ENCODE measurements at places on chromosomes 4 and X.

DNA sequence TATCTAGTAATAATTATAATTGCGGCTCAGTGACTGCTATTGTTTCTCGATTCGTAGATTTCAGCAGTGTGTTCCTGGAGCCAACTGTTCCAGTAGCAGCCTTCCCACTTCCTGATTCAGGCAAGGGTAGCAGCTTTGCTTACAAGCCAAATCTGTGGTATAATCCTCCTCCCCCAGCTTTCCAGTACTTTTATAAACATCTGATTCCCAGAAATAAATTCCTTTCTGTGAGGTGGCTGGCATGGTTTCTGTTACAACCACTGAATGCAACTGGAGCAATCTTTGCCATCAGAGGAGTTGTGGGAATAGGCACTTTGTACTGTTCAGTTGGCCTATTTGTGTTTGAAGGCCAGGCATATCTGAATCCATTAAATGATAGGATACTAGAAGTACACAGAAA is 80.0 kb downstream of the GLRA3 start:
- no peak for DNase-seq

- no peak for DNase-seq
Measured at GRCh38 chr4:106746451-106746850, 289.7 kb downstream of the DKK2 start.

DNA sequence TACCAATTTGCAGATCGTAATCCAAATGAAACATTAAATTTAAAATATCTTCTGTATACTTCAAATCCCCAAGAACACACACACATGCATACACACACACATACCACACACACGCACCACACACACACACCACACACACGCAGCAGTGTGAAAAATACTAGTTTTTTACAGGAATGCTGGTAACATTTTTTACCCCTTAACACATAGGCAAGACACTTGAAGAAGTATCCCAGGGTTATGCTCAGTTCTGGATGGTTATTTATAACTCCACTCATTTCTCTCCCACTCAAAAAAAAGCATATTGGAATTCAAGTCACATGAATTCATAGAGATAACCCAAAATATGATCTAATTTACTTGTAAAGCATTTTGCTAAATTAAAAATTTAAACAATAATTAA is 325.5 kb upstream of the SLC7A11 start:
- no peak for DNase-seq

DNA sequence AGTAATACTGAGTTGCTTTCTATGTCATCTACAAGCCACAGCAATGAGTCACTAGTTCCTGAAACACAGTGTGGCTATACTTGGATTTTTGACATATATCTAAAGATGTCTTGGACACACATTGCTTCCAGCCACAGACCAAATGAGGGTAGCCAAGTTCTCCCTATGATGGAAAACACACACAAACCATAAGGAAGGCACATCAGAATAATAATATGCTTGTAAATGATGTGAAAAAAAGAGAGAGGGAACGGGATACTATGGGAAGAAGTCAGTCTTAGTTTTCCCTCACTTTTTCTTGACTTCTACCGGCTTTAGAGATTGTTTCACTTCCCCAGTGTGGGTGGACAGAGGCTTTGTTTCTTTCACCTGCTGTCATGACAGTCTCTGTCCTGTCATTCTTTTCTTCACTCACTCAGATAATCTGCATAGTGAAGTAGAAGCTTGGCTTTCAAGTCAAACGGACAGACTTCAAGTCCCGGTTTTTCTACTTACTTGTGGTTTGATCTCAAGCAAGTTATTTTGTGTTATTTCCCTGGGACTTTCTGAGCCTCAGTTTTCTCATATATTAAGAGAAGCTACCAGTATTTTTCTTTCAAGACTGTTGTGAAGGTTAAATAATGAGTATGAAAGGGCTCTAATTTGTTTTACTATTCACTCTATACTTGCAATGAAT is 34.7 kb downstream of the P2RY10 start:
- no peak for DNase-seq

GRCh38 chr4:115159141-115159540 is 45.7 kb upstream of the NDST4 start:
- no peak for DNase-seq

DNA sequence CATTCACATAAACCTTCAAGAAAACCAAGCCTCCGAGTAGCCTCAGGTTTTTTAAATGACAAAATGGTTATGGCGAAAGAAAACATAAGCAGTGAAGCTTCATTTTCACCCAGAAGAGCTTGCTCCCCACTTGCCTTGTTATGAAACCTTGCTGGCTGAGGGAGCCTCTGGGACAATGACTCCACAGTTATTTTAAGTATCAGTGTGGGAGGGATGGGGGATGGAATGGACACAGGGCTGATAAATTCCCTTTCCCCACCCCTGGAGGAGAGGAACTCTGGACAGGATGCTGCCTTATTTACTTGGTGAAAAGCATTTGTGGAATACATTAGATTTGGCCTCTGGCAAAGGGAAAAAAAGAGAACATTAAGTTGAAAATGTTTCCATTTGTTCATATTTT is 220.7 kb upstream of the CNKSR2 start:
- DNase-seq: no peak

DNA sequence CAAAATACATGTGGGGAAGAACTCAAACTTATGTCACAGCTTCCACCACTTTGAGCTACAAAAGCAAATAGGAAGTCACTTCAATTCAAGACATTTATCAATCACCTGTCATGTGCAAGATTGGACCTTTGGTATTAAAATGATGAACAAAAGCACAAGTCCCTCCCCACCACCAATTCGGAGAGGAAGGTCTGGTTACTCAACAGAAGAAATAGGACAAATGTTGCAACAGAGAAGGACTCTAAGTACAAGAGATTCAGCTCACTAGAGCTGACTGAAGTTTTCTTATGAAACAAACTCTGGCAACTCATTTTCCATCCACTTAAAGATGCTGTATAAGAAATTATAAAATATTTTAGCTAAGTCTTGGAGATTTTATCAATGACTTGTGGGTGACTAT is 16.0 kb upstream of the MMRN1 start:
- no peak for DNase-seq

DNA sequence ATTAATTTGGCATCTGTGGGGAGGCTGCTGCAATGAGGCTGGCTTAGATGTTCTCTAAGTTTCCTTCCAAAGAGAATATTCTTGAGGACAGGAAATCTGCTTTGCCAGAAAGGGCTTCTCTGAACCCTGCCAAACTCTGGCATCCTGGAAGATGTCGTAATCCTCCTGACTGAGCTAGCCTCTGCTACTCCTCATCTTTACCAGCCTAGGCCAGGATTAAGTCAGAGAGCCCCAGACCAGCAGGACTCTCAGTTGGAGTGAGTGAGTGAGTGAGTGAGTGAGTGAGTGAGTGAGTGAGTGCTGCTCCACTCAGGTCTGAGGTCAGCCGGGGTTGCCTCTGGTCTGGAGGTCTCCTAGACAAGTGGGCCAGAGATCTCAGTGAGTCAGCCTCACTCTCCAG is 104.9 kb upstream of the SOD3 start:
- DNase-seq: no peak

GRCh38 chr4:146051728-146052391 is 113.2 kb upstream of the ZNF827 start:
- DNase-seq: no peak

DNA sequence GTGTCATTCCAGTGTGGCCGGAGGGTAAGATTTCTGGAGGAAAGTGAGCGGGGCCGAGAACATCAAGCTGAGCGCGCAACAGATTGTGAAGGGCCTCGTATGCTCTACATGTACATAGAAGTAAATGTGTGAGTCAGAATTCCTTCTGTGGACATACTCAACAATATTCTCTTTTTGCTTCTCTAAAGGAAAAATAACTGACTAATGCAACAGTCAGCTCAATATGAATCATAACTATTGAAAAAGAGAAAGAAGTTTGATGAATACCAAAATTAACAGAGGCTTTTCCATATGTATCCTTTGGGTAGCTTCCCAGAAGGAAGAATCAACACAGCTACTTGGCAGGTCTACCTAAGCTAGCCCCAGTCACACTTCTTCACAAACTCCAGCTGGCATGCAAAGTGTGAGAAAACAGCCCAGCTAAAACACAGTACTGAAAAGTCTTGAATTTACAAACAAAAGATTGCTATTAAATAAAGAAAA is 87.5 kb upstream of the ZFP42 start:
- DNase-seq: no peak

GRCh38 chrX:102650903-102651241 is 411 bp upstream of the GPRASP1 start:
- no peak for DNase-seq

DNA sequence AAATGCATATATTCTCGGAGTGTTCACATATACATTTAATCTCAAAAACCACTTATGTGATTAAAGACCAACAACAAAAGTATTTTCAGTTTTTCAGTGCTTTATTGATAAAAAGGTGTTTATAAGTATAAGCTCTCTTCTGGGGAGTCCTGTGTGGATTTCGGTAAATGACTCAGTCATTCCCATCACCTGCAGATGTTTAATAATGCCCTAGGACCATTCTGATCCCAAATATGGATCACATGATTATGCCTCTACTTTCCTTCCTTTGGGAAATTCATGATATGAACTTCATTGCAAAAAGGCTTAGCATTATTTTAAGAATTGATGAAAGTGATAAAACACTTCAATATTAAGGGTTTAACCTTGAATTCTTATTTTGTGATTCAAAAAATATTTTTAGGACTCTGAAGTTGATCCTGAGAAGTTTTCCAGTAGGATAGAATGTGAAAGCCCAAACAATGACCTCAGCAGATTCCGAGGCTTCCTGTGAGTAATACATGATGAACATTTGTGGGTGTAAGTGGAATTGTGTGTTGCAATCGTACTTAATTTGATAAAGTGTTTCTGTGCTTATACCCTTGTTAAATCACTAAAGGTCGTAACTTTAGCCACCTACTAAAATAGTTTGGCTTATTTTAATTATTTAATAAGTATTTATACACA is 40.2 kb downstream of the ATP10D start:
- DNase-seq: no peak

DNA sequence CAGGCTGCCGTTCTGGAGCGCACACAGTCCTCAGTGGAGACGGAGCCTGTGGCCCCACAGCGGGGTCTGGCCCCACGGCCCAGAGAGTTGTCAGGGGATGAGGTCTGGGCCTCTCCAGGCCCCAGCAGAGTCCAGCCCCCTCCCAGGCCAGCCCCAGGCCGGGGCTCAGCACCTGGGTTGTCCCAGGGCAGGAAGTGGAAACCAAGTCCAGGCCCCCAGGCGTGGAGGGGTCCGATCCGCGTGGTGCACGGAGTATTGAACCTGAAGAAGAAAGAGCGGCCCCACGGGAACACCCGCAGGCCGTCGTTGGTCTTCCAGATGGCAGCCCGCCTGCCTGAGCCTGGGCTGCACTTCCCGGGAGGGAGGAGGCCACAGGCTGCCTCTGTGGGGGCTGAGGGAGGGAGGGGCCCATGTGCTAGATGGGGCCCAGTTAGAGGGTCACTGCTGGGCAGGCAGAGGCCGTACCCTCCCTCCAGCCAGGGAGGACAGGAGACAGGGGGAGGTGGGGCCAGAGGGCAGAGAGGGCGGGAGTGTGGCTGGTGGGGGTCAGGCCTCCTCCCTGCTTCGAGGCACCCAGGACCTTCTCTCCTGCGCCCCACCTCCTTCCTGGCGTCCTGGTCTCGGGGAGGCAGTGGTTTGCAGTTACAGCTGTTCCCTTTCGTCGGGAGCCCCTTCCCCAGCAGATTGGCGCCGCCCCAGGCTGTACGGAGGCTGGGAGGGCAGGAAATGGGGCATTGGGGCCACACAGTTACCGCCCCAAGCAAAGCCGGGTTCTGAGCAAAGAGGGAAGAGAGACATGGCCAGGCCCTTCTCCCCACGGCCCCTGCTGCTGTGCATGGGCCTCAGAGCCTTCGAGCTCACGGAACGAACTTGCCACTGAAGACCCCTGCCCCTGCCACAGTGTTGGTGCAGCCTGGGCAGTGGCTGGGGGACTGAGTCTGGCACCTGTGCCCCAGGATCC is 8.1 kb downstream of the HGFAC start:
- no peak for DNase-seq

- DNase-seq: no peak
Measured at GRCh38 chrX:53377464-53377863, 45.0 kb downstream of the SMC1A start.

- no peak for DNase-seq
Measured at GRCh38 chr4:82918091-82918490, 17.6 kb downstream of the THAP9 start.

- no peak for DNase-seq
Measured at GRCh38 chr4:46878641-46879040, 30.4 kb downstream of the COX7B2 start.

DNA sequence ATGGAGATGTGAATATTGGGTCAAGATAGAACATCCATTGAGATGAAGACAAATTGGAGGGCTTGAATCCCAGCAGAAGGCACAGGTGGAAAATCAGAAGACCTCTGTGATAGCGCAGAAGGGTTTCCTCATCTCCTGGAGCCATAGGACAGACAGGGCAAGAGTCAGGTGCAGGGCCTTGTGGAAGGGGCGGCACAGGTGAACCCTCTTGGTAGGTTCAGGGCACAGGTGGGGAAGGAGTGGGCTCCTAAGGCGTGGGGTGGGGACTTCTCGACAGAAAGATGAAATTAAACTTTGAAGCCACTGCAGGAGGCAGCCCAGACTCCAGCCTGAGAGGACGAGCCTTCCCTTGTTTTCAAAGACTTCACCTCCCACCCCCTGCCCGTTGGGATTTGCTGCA is 9.3 kb upstream of the RGS12 start:
- DNase-seq: no peak

- DNase-seq: no peak
Measured at GRCh38 chrX:139936259-139936658, 3.4 kb upstream of the ATP11C start.

GRCh38 chr4:67565284-67565683 is 6.8 kb downstream of the STAP1 start:
- DNase-seq: no peak

DNA sequence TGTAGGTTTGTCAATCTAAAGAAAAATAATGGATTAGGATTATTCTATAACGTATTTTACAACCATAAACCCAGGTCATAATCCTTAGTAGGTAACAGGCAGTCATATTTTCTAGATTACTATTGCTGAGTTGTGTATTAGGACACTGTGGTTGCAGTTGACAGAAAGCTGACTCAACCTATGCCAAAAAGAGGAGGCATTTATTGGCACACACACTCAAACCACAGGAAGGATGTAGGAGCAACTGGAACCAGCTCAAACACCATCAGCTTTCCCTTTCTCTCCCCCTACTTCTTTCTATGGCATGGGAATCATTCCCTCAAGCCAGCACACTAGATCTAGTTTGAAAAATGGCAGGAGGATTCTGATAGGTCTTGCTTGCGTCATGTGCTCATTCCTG is 136.4 kb upstream of the FAM9C start:
- no peak for DNase-seq

- DNase-seq: no peak
Measured at GRCh38 chr4:86990510-86990909, 55.7 kb downstream of the AFF1 start.

DNA sequence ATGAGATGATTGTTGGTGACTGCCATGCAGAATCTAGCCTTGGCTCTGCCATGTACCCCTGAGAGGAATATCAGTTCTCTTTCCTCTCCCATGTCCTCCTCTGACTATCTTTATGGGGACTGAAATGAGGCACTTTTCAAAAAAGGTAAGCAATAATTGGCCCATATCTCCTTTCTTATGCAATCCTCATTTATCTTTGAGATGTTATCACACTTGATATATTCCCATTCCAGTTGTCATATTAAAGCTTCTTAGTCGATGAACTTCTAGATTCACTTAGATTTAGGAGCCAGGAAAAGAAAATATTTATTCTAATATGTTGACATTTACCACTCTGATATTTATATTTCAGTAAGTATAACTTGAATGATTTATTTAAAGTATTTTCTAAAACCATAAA is 55.3 kb upstream of the CXCL8 start:
- DNase-seq: no peak

- DNase-seq: no peak
Measured at GRCh38 chr4:17426222-17426621, 85.7 kb downstream of the QDPR start.

GRCh38 chr4:137738375-137738990 is 206.2 kb upstream of the PCDH18 start:
- DNase-seq: no peak

All from stimulated activated CD4-positive, alpha-beta T cell treated with anti-CD3 and anti-CD28 coated beads, Interleukin-12 subunit alpha, Interleukin-12 subunit beta, amount 100 ng/mL, for 48 hours (primary cell).